ENCODE measurements at places on chromosomes 1 and 21.

DNA sequence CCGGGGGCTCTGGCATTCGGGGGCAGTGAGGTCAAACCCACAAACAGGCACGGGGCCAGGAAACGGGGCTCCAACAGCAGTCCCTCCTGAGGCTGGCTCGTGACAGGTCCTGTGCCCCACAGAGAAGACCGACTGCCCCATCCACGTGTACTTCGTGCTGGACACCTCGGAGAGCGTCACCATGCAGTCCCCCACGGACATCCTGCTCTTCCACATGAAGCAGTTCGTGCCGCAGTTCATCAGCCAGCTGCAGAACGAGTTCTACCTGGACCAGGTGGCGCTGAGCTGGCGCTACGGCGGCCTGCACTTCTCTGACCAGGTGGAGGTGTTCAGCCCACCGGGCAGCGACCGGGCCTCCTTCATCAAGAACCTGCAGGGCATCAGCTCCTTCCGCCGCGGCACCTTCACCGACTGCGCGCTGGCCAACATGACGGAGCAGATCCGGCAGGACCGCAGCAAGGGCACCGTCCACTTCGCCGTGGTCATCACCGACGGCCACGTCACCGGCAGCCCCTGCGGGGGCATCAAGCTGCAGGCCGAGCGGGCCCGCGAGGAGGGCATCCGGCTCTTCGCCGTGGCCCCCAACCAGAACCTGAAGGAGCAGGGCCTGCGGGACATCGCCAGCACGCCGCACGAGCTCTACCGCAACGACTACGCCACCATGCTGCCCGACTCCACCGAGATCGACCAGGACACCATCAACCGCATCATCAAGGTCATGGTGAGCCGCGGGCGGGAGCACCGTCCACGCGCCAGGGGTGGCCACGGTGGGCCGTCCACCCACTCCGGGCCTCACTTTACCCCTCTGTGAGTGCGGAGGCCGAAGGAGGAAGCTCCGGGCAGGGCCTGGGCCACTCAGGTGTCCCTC lies 14.2 kb downstream of the COL6A2 start:
- DNase-seq: no peak

DNA sequence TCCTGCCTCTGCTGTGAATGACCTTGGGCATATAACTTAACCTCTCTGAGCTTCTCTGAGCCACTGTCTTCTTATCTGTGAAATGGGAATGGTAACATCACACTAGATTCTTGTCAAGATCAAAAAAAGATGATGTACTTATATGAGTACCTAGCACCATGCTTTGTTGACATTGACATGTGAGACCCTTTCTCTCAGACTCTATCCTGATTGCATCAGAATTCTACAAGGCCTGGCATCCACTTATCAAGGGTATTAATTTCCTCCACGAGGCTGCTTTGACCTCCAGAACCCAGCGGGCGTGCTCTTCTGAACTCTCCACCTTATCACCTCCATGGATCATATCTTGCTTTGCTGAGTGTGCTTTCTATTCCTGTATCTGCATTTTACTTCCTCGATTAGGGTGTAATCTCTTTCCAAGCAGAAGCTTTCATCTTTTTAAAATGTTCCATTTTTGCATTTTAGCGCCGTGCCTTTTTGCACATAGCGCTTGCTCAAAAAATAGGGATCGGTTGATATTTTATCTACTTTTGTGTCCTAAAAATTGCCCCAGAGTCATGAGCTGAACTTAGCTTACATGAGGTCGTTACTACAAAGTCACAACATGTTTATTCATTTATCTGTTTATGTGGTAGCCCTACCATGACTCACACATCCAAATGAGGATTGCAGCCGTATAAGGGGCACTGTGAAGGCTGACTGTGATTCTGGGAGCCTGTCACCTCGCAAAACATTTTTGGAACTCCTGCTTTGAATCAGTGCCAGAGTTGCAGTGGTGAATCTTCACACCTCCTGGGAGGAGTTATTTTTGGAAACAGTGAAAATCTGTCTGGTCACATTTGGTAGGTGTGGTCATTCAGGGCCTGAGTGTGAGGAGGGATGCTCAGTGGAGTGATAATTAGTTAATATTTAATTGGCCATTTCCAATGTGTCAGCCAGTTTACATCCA lies 63.2 kb downstream of the IER5 start:
- DNase-seq: no peak

GRCh38 chr1:241637046-241637590 lies 3.1 kb downstream of the CHML start:
- no peak for DNase-seq

DNA sequence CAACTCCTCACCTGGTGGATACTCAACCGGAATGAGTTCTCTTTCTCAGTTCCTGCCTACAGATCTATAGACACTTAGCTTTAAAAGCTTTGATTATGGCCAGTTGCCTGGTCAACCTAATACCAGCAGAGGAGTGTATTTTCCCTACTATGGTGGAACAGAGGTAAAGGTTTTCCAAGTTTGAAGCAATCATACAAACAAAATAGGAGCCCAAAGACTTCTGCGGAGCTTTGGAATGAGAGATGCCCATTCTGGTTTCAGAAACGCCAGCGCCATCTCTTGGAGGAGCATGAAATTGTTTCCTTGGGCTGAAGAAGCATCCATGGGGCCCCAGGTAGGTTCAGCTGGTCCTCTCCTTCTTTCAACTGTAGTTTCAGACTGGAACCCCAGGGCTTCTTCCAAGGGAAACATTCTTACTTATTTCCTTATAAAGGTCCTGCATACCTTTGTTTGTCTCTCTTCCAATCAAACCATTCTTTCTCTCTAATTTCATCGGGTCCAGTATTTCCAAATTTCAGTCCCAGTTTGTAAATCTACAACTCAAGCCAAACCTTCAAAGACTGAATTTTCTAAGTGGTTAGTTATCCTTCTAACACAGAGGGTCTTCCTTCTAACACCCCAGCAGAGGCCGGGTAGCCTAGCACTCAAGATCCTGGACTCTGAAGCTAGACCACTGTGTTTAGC lies 95.9 kb downstream of the KCNJ15 start:
- peak; percentile 15 for DNase-seq

DNA sequence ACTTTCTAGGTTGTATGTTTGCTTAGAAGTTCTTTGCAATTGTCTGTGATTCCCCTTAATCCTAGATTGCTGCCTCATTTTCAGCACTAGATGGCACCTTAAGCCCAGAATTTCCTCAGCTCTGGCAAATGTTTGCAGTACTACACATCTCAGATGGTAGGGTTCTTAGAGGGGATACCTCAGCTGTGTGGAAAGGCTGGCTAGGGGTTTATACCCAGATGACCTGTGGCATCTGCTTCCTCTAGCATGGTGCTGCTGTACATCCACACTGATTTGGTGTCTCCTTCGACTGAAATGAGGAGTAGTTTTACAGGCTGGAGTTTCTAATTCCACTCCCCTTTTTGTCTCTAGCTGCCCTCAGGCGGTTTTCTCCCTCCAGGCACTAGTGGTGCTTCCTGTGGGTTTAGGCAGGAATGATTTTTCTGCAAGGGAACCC lies 23.5 kb downstream of the ASB17 start:
- DNase-seq: no peak

- no peak for DNase-seq
Observed at GRCh38 chr1:163842571-163842970, 520.8 kb downstream of the NUF2 start.

DNA sequence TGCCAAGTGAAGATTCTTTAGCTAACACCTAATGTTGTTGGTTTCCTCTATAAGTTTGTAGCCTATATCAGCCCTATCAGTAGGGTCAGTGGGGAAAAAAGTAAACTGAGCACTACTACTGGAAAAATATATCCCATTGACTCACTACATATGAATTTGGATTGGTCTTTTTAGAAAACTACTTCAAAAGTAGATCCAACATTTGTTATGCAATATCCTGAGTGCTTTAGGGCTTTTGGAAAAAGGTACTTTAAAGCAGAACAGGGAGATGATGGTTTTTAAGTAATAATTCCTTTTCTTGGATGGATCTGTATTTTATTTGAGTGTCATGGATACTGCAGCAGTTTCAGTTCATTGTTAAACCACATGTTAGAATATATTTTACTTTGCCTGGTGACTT lies 7.1 kb downstream of the C1orf21 start:
- no peak for DNase-seq

DNA sequence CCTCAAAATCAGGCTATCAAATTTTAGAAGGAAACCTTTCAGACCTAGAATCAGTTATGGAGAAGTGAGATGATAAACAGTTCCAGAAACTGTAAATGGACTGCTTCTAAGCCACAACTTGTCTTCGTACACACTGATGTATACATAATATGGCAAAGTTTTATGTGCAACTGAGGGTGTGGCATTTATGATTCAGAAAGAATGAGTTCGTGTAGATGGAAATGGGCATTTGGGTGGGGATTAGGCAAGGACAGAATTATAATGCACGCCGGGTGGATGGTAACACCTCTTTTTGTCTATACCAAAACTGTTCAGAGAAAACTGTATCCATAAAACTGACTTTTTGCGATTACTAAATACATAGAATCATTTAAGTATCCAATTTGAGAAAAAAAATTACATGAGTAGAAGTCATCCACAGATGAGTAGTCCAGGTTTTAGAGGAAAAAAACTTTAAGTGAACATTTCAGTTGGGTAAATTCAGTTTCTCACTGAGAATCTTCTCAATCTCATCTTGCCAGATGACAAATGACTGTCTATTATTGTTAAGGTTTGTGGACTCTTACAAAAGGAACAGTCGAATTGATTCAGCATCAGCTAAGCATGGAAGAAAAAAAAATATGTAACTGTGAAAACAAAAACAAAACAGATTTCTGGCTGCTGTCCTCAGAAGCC lies 22.5 kb downstream of the ERRFI1 start:
- DNase-seq: no peak
